ENCODE measurements at places on chromosomes 2 and 18.

DNA sequence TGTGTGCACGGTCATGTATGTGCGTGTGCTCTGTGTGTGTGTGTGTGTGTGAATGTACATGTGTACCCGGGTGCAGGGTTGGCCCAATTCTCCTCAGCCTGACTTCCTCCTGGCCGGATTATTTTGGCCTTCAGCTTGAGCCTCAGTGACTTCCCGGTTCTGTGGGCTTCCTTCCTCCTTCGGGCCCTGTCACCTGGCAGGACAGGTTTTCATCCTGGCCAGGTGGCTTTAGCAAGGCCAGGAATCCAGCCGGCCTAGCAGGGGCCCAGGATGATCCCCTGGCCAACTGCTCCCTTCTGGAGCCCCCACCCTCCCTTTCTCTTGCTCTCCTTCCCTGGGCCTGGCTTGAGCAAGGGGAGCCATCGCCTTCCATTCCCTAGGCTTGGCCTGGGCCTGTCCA is 140.5 kb downstream of the INHBB start:
- DNase-seq: no peak

DNA sequence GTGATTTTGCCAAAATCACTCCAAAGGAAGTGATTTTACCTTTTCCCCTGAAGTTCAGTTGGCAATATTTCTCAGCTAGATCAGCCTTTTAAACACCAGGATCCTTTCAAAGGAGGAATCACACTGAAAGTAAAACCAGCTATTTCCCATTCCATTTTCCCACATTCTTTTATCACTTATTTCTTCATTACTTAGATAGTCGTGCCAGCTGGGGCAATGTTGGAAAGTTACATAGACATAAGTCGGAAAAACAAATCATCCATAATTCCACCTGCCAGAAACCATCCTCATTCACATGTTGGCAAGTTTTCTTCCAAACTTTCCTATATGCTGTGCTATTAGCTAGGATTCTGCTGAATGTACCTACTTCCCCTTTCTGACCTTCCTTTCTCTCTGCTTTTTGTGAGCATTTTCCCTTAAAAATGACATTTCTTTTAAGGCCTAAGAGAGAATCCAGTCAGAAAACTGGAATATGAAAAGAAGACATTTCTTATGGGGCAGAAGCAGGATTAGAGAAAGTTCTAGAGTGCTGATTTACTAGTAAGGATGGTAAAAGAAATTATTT is 170.0 kb upstream of the STK17B start:
- DNase-seq: no peak

DNA sequence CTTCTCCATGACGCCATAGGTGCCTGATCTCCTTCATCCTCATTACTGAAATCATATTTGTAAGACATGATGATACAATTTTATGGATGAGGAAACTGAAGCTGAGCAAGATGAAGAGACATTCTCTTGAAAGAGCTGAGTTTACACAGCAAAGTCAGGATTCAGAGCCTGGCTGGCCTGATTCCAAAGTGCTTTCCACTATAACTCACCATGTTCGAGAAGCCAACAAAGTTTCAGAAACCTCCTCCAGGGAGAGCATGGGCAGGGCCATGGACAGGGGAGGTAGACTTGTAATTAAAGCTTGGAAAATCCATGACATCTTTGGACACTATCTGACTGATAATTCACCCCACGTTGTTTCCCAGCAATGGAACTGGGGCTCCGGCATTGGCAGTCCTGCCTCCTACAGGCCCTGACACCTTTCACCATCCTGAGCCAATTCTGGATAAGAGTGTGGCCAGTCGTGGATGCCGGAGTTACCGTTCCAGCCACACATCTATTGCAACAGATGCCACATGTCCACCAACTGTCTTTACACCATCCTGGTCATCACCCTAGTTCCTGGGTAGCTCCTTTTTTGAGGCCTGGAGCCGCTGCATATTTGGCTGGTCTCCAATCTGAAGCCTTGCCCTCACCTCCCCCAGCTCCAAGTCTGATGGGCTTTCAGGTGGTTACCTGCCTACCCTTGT is 85.0 kb upstream of the PPP1CB start:
- DNase-seq: no peak

DNA sequence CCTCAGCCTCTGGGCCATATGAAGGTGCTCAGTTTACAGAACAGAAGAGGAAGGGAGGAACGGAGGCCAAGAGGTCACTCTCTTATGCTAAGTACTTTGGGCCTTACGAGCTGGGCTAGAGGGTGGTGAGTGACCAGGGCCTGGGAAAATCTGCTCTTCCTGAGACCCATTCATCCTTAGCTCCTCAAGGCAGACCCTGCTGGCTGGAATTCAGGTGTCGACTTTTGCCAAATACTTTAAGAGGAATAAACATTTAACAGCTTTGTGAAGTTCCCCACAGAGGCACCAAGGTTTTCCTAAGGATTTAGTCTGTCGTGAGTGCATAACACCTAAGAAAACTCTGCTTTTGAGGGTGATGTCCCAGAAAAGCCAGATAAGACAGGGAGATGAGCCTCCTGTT is 129.7 kb upstream of the SIX2 start:
- DNase-seq: no peak

DNA sequence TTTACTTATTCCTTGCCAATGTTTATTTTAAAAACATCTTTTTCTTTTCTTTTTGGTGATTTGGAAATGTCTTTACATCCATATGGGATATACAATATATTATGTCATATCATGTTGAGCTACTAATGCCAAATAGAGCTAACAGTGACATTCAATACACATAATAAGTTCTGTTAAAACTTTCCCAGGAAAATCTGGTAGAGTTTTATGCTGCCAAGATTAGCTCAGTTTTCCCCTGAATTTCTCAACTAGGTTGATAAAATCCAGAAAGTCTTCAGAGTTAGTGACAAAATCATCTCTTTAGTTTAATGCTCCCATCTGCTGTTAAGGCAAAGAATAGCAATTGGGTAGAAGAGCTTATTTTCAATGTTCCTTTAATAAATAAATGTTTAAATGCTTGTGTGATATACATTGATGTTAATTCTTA is 9.9 kb downstream of the COL3A1 start:
- no peak for DNase-seq

- no peak for DNase-seq
These were observed 222.4 kb upstream of the RBBP8 start for GRCh38 chr18:22710673-22711191.

GRCh38 chr2:131064589-131065512 is 28.4 kb downstream of the FAM168B start:
- DNase-seq: no peak

GRCh38 chr2:121133551-121134319 is 151.3 kb downstream of the TFCP2L1 start:
- DNase-seq: no peak

DNA sequence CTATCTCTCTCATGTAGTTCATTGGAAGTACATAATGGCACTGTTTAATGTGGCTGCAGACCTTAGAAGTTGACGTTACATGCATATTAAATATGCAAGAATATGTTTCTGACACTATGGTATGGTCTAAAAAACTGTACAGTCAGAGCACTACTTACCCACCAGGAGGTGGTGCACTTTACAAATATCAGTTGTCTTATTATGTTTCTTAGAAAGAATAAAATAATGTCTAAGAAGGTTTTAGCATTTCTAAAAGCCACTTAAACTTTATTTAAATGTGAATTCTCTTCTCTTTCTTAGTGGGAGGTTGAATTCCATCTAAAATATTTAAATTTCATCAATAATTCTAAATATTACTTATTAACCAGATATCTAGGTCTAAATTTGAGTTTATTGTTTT is 4.3 kb downstream of the TMEFF2 start:
- DNase-seq: no peak

- no peak for DNase-seq
These were observed 74.3 kb downstream of the XRCC5 start for GRCh38 chr2:216183462-216183861.

- DNase-seq: no peak
These were observed 35.6 kb downstream of the BMP10 start for GRCh38 chr2:68835621-68836020.

GRCh38 chr18:76522122-76522503 is 27.1 kb upstream of the ZNF516 start:
- no peak for DNase-seq

GRCh38 chr2:235171550-235172031 is 219.8 kb downstream of the SH3BP4 start:
- DNase-seq: no peak

DNA sequence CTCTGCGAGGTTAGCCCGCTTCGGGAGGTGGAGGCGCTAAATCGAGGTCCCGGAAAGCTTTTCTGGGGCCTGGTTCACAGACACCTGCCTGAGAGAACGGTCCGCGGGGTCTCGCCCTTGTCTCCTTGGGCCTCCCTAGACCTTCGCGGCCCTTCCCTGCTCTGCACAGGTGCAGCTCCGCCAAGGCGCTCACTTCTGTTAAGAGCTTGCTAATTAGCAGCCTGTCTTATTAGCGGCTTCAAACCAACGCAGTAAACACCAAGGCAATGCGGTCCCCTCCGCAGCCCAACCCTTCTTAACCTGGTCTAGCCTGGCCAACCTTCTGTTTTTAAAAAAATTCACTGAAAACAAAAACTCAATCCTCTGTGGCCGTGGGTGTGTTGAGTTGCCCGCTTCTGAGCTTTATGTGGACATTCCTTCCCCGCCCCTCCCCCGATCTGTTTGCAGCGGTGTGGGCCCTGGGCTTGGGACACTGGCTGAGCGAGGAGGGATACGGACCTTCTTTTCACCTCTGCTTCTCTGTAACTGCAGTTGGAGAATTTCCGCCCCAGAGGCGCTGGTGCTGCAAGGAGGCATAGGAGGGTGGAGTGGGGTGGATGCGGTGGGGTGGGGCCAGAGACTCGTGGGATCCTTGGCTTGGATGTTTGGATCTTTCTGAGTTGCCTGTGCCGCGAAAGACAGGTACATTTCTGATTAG is 3.4 kb upstream of the HOXD4 start:
- DNase-seq: no peak

DNA sequence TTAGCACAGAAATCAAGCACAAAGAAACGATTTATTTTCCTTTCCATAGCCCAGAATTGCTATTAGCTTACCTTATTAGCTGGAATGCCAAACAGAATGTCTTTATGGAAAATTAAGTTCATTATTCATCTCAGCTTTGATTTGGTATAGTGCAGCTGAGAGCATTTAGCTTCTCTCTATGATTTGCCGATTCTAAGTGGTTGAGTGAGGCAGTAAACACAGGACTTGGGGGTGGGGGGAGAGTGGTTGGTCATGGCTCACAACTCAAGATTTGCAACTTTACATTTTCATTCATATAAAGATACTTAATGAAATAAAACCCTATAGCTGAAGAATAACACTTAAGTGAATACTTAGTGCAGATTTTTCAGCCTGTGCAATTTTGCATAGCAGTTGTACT is 395.2 kb downstream of the TGIF1 start:
- DNase-seq: no peak

- DNase-seq: no peak
These were observed 1.1 kb downstream of the COBLL1 start for GRCh38 chr2:164840458-164840929.

DNA sequence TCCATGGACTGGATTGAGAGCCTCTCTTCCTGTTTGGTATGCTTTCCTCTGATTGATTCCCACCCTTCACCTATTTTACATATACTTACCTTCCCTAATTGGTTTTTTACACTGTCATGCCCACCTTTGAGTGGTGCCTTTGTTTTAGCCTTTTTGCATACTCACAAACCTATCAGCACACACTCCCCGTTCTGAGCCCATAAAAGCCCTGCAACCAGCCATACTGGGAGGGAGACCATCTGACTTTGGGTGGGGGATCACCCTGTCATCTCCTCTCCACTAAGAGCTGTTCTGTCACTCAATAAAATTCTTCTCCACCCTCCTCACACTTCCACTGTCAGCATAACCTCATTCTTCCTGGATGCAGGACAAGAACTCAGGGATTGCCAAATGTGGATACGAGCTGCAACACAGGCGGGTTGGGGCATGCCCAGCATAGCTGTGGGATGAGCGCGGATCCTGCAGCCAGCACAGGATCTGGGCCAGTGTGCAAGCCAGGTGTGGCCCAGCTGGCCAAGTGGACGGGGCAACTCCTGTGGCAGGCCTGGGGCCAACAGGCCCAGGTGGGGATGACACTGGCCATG is 9.4 kb upstream of the MOB1A start:
- DNase-seq: no peak

DNA sequence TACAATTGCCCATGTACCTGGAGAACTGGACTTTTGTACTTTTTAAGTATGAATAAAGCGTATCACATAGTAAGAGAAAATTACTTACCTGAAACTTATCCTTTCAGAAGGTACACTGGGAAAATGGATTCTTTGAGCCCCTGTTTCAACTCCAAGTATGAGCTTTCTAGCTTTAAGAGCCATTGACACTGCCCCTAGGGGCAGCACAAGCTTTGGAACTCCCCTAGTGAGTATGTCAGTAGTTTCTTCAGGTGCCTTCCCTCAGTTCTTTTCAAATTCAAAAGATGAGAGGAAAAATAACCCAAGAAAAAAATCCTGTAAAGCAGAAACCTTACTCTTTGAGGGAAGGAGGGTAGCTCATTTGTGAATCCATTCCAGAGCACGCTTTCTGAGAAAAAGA is 124.1 kb downstream of the MEMO1 start:
- no peak for DNase-seq

- DNase-seq: no peak
These were observed 14.1 kb downstream of the TMEM178A start for GRCh38 chr2:39679805-39680204.

GRCh38 chr2:10126632-10127026 is 4.1 kb downstream of the RRM2 start:
- DNase-seq: no peak

GRCh38 chr2:121297217-121297830 is 12.3 kb upstream of the TFCP2L1 start:
- no peak for DNase-seq

DNA sequence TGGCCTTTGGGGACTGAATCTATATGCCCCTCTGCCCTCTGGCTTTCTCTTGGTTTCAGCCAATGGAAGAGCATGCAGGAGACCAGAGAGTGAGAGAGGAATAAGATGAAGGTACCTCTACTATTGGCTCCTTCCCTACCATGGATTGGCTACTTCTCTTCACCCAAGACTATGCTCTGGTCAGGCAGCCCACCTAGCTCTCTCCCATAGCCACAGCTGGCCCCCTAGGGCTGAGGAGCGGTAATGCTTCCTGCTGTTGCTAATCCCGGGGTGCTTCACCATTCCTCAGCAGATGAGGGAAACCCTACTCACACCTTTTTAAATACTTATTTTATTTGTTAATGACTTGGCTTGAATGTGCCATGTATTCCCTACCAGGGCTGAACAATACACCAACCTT is 142.4 kb downstream of the MREG start:
- DNase-seq: peak; percentile 34

GRCh38 chr2:43082903-43083677 is 143.3 kb downstream of the ZFP36L2 start:
- DNase-seq: no peak

- DNase-seq: no peak
These were observed 35.9 kb downstream of the CYRIA start for GRCh38 chr2:16629770-16630169.

GRCh38 chr2:67760995-67761394 is 301.8 kb downstream of the C1D start:
- no peak for DNase-seq

- DNase-seq: no peak
These were observed 21.4 kb upstream of the HAAO start for GRCh38 chr2:42813763-42814162.

Measured in stimulated activated CD8-positive, alpha-beta memory T cell treated with anti-CD3 and anti-CD28 coated beads, Interleukin-4, amount 100 ng/mL, for 48 hours (primary cell).